Right atrium auricular region (tissue), 2 donors: ENCODE measurements at places on chromosomes 16 and 17.

- H3K4me1 ChIP-seq, result peaks cover 8% of the 10 kb centered on the region
- no peak for DNase-seq
- H3K27ac ChIP-seq, result no peak overlapping the region
- H3K4me3 ChIP-seq, result no peak overlapping the region
Measured at GRCh38 chr16:27407133-27407532, 5.2 kb downstream of the IL21R start.

DNA sequence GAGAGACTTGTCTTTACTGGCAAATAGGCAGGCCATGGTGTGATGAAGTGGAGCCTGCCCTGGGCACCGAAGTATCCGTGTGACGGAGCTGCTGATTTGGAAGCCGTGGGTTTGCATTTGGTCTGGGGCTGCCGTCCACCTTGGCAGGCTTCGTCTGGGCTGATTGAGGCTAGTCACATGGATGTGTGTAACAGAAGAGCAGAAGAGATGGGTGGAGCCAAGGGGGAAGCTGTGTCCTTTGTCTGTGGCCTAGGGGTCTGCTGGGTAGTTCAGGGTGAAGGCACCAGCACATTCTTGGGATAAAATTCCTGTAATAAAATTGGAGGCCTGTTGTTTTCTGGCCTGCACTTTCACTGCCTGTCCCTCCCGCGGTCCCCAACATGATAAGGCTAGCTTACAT lies 106.1 kb downstream of the AATF start:
- H3K4me3 ChIP-seq, result no peak overlapping the region
- H3K36me3 ChIP-seq, result no peaks in the 10 kb centered on the region
- no peaks in the 10 kb centered on the region for H3K27me3 ChIP-seq

GRCh38 chr17:7307686-7308624 lies 527 bp downstream of the EIF5A start:
- H3K4me1 ChIP-seq, result no peaks in the 10 kb centered on the region
- peak overlapping the region; percentile 99 for H3K27ac ChIP-seq
- peak overlapping the region; percentile 95 for H3K4me3 ChIP-seq
- peaks cover 35% of the 10 kb centered on the region for H3K36me3 ChIP-seq

- no peak overlapping the region for H3K27ac ChIP-seq
- H3K27me3 ChIP-seq, result no peaks in the 10 kb centered on the region
- no peak overlapping the region for H3K4me3 ChIP-seq
- H3K36me3 ChIP-seq, result no peaks in the 10 kb centered on the region
- no peaks in the 10 kb centered on the region for H3K4me1 ChIP-seq
Measured at GRCh38 chr17:37791447-37792399, 46.9 kb upstream of the HNF1B start.

DNA sequence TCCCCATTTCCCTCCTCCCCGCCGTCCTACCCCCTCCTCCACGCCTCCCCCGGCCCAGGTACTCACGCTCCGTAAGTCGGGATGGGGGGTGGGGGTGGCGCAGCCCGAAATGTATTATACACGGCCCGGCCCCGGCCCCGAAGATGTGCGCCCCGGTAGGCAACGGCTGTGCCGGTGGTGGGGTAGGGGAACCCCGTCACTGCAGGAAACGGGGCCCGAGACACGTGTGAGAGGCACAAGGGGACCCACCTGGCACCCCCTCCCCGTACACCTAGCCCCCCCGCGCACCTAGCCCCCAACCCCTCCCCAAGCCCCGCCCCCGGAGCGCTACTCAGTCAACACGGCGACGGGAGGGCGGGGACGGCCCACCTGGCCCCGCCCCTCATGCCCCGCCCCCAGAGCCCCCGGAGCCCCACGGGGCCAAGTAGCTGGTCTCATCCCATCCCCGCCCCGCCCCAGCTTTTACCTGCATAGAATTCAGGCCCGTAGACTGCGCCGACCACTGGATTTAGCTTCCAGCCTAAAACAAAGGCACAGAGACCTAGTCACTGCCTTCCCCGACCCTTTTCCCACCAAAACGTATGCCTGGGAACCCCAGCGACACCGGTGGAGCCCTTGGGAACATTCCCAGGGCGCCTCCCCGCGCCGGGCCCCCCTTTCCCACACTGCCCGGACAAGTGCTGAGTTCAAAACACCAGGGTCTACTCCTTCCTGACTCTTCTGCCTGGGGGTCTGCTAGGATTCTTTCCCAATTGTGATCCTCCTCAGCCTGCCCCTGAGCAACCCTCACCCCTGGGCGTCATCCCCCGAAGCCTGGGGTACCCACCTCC lies 22.8 kb downstream of the ENGASE start:
- no peak for DNase-seq
- H3K4me3 ChIP-seq, result no peak overlapping the region
- no peaks in the 10 kb centered on the region for H3K36me3 ChIP-seq
- no peaks in the 10 kb centered on the region for H3K4me1 ChIP-seq
